ENCODE measurements at places on chromosomes 1 and 21.

DNA sequence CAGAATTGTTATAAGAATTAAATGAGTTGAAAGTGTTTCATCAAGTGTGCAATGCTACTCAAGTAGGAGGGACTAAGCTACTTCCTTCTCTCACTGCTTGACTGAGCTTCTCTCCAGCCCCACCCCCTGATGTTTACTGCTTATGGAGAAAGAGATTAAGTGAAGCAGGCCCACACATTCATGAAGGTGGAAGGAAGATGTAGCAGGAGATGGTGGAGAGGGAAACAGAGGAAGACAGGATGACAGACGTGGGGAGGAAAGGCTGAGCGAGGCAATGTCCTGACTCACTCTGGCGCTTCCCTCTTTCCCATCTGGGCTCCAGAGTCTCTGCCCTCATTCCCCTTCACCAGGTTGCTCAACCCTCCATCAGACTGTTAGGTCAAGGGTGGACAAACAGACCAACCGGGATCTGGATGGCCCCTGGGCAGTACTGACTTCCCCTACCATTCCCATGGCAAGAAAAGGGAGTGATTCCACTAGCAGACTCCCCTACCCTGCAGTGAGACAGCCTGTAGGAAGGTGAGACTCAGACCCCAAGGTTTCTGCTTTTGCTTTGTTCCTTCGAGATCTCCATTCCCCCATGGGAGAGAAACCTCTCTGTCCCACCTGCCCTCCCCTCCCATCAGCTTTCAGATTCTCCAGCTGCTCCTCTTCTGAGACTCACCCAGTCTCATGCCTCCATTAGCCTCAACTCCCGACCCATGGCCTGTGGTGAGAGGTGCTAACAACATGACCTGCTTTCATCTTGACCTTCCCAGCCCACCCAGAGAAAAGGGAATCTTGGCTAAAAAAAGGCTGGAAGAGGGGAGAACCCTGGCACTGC is 3.1 kb upstream of the ARHGEF2 start:
- DNase-seq: peak; percentile 24

GRCh38 chr1:92459871-92460320 is 26.8 kb downstream of the GFI1 start:
- no peak for DNase-seq

- no peak for DNase-seq
These were observed 3.9 kb upstream of the SLC6A9 start for GRCh38 chr1:44034976-44035716.

- DNase-seq: no peak
These were observed 9.8 kb downstream of the THAP3 start for GRCh38 chr1:6634371-6635052.

- DNase-seq: no peak
These were observed 774 bp upstream of the ABL2 start for GRCh38 chr1:179230251-179230650.

- no peak for DNase-seq
These were observed 349.6 kb downstream of the DISC1 start for GRCh38 chr1:231976231-231976630.

- DNase-seq: no peak
These were observed 39.7 kb upstream of the JUN start for GRCh38 chr1:58823481-58824010.

- DNase-seq: no peak
These were observed 856 bp downstream of the FDPS start for GRCh38 chr1:155309423-155310021.

DNA sequence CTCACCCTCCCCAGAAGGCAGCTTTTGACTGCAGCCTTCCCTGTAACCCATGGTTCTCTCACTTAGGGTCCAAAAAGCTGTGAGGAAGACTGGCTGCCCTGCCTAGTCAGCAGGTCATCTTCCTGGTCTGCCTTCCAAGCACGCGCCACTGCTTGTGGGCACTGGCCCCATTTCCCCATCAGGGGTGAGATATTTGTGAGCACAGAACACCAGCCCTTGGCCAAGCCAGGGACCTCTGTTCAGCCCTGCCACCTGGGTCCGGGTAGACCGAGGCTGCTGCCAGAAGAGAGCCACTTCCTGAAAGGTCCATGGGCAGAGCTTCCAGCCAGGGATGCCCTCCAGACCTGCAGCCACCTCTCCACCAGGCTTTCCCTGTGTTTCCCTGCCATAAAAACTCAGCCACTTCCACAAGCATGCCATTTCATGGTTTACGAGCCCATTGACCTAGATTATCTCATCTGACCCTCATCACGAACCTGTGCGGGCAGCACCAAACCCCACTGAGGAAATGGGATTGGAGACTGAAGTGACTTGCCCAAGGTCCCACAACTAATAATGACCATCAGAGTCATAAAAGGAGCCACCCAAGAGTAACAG is 40.5 kb downstream of the GLIS1 start:
- no peak for DNase-seq

DNA sequence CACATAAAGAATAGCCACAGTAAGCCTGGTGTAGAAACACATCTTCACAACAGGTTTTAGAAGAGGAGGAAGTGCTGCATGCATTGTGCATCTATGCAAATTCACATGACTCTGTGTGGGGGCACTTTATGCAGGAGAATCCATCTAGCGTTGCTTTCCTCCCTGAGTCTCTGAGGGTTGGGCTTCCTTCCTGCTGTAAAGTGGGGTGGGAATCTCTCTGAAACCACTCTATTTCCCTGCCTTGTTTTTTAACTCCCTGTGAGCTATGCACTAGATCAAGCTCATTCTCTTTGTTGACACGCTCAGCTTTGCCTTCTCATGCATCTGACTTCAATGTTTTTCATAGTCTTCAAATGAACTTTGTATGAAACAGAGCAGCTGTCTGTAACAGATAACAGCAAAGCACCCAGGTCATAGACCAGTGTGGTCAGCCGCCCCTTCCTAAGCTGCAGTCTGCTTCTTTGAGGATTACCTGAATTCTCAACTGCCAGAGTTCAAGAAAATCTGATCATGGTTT is 102.7 kb upstream of the DPH5 start:
- DNase-seq: no peak

GRCh38 chr21:45325206-45326168 is 37.8 kb upstream of the POFUT2 start:
- no peak for DNase-seq

- DNase-seq: no peak
These were observed 52.1 kb downstream of the COL6A1 start for GRCh38 chr21:46033410-46034400.
